ENCODE measurements at places on chromosomes 16 and 17.

DNA sequence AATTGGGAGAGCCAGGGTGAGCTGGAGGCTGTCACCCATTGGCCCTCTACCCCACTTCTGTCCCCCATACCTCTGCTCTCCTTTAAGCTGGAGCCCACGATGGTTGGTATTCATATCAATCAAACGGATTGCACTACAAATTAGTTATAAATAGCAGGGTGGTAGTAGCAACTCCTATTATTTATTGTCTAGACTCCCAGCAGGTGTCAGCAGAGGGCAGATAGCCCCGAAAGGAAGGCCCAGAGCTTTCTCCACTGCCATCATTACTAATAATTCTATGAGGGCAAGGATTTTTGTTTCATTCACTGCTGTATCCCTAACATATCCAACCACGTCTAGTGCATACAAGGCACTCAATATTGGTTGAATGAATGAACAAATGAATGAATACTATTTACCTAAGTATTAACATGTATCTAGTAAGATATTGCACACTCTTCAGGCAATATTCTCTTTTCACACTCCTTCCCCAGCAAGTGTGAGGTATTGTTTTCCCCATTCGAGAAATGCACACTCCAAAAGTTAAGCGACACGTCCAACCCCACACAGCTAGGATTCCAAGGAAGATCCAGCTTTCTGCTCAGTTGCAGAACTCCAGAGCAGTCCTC, 6.3 kb downstream of the C17orf50 start:
- peak; percentile 34 for DNase-seq

DNA sequence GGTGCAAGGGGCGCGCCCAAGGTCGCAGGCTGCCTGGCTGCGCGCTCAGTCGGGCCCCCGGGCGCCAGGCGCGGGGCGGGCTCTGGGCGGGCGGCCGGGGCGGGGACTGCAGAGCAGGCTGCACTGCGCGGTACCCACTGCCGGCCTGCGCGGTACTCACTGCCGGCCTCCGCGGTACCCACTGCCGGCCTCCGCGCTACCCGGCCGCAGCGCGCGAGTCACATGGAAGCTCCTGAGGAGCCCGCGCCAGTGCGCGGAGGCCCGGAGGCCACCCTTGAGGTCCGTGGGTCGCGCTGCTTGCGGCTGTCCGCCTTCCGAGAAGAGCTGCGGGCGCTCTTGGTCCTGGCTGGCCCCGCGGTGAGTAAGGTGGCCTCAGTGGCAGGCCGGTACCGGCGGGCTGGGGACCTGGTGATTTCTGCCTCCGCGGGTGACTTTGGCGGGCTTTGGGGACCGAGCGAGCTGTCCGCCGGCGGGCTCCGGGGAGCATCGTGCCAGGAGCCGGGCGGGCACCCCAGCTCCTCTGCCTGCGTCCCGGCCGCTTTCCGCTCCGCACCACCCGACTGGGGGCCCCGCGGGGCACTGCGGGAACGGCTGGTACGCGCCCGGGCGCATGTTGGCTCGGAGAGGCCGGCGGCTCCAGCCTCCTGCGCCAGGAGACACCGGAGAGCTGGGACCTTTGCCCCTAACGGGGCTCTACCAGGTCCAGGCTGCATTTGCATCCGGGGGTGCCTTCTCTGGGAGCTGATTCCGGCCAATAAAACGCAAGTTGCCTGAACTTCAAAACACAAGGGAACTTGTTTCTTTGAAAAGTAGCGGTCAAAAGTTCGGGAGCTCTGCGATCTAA, at the start of gene SLC47A1:
TSS of gene SLC47A1 (plus strand) at position 137 of the 844 bp plus-strand sequence. CDS start at position 223, 86 bp downstream.
- DNase-seq, result no peak

GRCh38 chr16:15790458-15790857, 66.4 kb downstream of the MYH11 start:
- no peak for DNase-seq

- no peak for DNase-seq
These were observed 62.3 kb downstream of the TNFRSF13B start for GRCh38 chr17:16909472-16910246.

DNA sequence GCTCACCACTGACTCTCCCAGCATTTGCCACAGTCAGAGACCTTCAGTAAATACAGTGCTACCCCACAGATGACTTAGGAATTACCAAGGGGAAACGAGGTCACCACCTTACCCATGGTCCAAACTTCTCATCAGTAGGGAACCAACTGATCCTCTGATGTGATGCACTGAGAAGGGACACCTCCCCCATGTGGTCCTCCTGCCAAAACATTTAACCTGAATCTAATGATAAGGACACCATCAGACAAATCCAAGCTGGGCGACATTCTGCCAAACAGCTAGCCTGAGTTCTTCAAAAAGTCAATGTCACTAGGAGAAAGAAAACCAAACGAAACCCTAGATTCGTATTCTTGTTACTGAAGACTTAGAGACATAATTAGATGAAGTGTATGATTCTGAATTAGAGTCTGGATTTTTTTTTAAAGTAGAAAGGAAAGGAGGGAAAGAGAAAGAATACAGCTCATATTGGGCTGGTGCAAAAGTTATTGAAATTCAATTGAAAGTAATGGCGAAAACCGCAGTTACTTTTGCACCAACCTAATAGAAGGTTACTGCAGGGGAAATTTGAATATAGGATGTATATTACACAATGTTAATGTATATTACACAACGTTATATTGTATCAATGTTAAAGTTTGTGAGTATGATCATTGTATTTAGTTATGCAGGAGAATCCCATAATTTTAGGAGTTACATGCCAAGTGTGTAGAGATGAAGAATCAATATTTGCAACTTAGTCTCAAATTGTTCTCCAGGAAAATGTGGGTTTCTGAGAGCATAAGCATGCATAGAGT, 2.3 kb upstream of the CSNK2A2 start:
- DNase-seq, result no peak

All from naive thymus-derived CD4-positive, alpha-beta T cell (primary cell).